Umbilical cord (tissue), 2 donors: ENCODE measurements at places on chromosomes 12 and 14.
A peak's percentile ranks its signal among the peaks of the same experiment; 100 is the strongest.

GRCh38 chr14:91744068-91744480 lies 12.2 kb upstream of the CATSPERB start:
- DNase-seq: no peak

- DNase-seq: peak; percentile 24
Observed at GRCh38 chr14:90828642-90829487, 12.6 kb upstream of the TTC7B start.

- peak; percentile 59 for DNase-seq
Observed at GRCh38 chr14:98130691-98131090, 1141.3 kb downstream of the BCL11B start.

DNA sequence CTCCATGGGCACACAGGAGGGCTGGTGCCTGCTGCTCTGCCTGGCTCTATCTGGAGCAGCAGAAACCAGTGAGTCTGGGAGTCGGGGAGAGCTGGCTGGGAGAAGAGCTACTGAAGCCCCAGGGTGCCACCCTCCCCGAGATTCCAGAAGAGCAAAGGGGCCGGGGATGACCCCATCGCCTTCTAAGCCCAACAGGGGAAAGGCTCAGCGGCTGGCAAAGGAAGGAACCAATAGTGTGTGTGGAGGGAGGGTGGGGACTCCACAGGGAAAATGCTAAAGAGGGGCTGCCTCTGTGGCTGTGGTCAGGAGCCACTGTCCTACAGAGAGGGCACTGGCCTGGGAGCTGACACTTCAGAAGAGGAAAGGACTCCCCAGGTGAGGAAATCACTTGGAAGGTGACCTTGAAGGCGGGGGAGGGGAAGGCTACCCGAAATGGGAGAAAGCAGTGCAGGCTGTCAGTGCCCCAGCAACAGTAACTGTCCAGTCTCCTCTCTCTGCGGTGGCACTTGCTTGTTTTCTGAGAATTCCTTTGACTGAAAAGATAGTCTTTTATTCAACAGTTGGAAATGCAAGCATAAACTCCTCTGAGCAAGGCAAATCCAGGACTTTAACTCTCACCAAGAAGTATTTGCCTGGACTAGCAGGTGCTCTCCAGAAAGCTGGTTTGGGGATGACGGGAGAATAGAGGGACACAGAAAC lies 552 bp downstream of the TAPBPL start:
- peak; percentile 40 for DNase-seq

DNA sequence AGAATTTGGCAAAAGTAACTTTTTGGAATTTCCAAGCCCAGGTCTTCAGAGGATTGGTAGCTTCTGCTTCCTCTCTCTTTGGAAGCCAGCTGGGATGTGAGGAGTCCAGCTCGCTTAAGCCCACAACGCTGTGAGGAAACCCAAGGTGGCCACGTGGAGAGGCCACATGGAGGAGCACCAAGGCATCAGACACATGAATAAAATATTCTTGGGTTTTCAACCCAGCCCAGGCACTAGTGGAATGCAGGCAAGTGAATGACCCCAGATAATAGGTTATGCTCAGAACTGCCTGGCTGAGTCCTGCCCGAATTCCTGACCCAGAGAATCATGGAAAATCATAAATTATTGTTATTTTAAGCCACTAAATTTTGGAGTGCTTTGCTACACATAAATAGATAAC lies 119.7 kb upstream of the PARP11 start:
- no peak for DNase-seq

- DNase-seq: no peak
Observed at GRCh38 chr12:12759234-12759915, 26.1 kb upstream of the APOLD1 start.

- DNase-seq: no peak
Observed at GRCh38 chr14:67577181-67577808, 22.8 kb downstream of the PIGH start.

DNA sequence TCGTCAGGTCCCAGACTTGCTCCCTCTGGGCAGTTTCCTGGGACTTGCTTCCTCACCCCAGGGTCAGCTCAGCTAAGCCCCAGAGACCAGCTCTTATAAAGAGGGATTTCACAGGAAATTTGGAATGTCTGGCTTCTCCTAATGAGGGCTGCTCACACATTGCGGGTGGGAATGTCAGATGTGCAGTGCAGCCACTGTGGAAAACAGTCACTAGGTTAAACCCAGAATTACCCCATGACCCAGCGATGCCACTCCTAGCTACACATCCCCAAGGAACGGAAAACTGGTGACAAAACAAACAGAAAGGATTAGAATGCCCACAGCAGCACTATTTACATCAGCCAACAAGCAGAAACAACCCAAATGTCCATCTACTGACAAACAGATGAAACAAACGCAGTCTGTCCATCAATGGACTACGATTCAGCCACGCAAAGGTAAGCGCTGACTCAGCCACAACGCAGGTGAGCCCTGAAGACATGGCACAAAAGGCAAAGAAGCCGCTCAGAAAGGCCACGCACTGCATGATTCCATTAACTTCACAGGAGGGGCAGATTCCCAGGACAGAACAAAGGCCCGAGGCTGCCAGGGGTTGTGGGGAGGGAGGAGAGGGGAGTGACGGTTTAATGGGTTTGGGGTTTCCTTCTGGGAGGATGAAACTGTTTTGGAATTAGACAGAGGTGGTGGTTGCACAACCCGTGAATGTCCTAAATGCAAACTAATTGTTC lies 63.0 kb downstream of the NCOR2 start:
- no peak for DNase-seq

- peak; percentile 9 for DNase-seq
Observed at GRCh38 chr12:57765698-57766463, 997 bp downstream of the CYP27B1 start.

DNA sequence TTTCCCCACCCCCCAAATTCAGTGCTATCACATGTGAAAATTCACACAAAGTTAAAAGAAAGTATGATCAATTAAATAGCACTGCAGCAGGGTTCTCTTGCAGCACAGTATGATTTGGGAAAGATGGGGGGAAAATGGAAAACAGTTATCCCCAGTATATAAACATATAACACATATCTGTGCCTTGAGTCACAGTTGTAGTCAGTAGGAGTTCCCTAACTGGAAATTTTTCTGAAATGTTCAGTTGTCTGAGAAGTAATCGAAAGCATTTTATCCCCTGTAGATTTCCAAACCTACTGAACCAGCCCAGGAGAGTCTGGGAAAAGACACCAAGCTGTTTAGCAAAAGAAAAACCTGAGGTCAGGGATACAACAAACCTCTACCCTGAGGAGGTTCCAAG lies 47.0 kb downstream of the C12orf50 start:
- no peak for DNase-seq

DNA sequence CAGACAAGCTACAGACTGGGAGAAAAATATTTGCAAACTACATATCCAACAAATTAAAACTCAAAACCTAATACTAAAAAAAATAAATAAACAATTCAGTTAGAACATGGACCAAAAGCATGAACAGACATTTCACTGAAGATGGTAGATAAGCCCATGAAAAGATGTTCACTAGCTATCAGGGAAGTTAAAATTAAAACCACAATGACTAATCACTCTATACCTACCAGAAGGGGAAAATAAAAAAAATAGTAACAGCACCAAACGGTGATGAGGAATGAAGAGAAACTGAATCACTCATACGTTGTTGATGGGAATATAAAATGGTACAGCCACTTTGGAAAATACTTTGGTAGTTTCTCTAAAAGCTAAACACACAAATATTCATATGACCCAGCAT lies 31.1 kb upstream of the DHRS7 start:
- no peak for DNase-seq

DNA sequence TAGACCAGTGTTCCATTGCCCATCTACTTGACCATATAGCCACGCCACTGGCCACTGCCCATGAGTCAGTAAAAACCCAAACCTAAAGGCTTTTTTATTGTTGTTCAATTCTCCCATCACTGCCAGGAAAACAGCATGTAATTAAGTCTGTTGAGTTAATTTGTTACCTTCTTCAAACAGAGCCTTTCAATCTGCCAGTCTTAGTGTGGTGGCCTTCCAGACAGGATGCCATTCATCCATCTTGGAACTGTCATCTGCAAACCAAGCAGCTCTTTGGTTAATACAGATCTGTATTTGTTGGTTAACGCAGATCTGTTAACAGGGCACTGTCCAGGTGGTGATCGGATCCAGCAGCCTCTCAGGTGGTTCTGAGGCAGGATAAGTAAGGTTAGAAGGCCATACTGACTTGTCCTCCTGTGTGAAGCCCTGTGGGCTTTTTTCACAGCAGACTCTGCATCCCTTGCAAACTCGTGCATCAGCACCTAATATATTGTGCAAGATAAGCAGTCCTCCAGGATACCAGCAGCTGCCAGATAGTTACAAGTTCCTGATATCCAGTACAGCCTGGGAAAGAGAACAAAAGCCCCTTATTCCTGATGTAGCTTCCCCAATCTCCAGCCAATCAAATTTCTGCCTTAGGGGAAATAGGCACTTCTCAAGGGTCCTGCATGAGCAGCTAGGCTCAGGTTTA lies 59.1 kb upstream of the DHRS4 start:
- no peak for DNase-seq

- peak; percentile 87 for DNase-seq
Observed at GRCh38 chr14:71115821-71116567, 208.7 kb downstream of the PCNX1 start.

DNA sequence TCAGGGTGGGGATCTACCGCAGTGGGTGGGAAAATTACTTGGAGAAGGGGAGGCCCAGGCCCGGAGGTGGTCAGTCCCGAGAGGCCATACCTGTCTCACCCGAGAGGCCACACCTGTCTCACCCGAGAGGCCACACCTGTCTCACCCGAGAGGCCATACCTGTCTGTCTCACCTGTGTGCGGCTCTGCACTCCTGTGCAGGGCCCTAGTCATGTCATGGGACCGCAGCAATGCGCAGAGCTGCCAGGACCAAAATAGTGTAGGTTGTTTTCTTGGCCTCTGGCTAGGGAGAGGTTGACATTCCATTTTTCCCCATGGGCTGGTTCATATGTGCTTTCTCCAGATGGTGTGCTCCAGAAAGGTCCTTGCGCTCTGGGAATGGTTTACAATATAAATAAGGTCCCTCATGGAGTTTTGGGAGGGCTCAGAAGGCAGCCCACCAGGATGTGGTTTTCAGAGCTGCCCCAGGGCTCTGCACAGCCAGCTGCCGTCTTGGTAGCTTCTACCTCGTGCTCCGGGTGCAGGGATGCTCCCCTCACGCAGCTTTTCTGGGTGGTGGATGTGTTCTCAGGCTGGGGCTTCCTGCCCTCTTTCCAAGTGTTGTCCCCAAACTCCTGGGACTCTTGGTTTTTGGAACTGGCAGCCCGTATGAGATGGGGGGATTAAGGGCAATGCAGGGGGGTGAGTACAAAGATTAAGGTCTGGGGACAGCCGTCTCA lies 58.2 kb downstream of the CACNA1C start:
- DNase-seq: no peak

DNA sequence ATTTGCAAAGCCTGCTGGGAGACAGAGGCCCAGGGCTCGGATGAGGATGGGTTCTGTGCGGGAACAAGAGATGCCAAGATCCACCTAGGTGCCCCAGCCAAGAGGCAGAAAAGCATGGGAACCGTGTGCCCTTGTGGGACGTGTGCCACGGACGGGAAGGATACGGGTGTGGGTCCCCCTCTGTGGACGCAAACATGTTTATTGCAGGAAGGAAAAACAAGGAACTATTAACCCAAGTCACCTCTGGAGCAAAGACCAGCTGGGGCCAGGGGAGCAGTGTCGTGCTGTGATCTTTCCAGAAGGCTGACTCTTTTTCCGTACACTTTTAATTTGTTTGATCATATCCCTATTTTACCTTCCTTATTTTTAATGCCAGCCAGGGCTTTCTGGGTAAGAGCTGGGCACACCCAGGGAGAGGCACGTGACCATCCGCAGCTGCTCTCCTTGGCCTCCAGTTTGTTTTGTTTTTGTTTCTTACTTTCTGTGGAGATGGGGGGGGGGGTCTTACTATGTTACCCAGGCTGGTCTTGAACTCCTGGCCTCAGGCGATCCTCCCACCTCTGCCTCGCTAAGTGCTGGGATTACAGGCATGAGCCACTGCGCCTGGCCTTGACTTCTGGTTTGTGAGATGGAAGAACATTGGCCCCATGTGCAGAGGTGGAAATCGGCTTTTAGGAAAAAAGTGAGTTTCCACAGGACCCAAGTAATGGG lies 20.7 kb downstream of the SCARB1 start:
- no peak for DNase-seq

GRCh38 chr12:54997929-54998522 lies 13.5 kb upstream of the TESPA1 start:
- no peak for DNase-seq

GRCh38 chr12:40107803-40108620 lies 2.1 kb upstream of the SLC2A13 start:
- DNase-seq: no peak

- DNase-seq: no peak
Observed at GRCh38 chr14:67418401-67419191, 6.6 kb upstream of the PLEK2 start.

DNA sequence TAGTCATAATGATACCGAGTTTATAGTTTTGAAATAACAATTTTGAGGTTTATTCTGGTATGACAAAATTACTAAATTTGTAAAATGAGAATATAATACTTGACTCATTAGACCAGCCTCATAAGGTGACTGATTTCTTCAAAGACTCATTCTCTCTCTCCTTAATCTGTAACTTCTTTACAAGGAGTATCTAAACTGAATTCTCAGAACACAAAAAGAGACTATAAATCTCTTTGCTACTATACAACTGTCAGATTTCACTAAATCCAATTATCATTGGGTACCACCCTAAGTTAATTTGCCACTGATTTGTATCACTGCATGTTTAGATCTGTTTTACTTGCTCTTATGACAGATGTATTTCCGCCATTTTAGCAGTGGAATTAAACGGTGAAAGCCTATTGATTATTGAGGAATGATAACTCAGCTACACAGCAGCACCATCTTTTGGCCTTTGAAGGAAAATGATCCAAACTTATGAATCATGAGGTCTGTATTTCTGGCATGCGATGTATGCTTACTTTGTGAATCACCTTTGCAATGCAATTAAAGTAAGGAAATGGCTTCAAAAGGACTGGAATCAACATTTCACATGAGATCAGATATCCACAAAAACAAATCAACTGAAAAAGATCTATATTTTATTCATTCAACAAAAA lies 161.2 kb downstream of the RERGL start:
- DNase-seq: peak; percentile 1
